ENCODE measurements at places on chromosomes 3 and 15. TPM values are rescaled to one million over a fixed set of nuclear protein-coding genes. Genes with fewer than 3 reads are reported as not detected.

DNA sequence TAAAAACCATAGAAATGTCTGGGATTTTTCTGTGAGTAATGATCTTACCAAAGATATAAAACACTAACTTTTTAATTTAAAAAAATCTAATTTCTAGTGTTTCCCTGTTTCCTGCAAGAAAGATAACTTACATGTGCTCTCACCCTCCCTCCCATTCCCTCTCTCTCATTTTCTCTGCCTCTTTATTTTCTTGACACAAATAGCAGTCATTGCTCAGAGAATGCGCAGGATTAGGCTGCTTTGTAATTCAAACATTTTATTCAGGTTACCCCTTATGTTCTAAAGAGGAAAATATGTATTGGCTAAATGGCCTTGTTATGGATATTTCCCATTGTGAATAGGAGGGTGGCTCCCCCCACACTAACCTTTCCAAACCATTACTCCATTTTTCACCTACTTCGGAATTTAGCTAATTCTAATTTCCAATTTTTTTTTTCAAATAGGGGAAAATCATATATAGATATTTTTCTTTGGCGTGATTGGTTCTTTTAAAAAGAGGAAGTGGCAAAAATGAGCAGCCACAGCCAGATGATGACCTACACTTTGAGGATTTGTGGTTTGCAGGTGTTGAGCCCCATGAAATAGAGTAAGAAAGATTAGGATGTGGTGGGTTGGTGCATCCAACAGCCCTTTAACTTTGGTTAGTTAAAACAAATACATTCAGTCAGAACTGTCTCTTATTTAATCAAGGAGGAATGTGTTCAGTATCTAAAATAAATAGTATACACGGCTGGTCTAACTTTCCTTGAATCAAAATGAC lies 554.4 kb downstream of the IGSF11 start:
- no peak for DNase-seq

DNA sequence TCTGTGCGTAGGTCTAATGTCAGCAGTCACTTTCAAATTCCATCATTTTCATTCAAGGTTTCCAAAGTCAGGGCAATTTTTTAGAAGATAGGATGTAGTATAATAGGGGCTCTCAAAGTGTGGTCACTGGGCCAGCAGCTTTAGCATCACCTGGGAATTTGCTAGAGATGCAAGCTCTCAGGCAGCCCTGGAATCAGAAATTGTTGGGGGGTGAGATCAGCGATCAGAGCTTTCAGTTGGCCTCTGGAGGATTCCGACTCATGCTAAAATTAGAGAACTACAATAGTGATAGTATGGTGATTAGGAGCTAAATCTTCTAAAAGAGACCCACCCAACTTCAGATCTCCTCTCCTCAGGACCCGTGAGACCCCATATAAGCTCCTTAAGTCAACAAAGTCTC lies 2.4 kb upstream of the FRMD4B start:
- DNase-seq, result no peak

GRCh38 chr15:85024509-85025336 lies 43.1 kb downstream of the PDE8A start:
- DNase-seq, result no peak

- no peak for DNase-seq
These were observed 145.6 kb downstream of the LSAMP start for GRCh38 chr3:116299646-116300081.

DNA sequence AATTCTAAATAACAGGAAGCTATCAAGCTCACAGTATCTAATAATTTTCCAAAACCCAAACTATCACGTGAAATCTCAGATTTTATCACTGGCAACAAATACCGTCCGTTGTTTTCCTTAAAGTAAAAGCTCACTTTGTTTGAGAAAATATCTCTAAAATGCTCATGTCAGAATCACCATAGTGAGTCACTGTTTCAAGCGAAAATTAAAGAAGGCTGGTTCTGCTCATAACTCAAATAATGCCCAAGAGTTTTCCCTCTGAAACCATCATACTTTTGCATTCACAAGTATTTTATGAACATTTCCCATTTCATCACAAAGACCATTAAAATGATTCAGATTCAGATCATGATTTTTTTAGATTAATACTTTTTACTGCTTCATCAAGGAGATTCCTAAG lies 50.6 kb downstream of the TBL1XR1 start:
- no peak for DNase-seq

DNA sequence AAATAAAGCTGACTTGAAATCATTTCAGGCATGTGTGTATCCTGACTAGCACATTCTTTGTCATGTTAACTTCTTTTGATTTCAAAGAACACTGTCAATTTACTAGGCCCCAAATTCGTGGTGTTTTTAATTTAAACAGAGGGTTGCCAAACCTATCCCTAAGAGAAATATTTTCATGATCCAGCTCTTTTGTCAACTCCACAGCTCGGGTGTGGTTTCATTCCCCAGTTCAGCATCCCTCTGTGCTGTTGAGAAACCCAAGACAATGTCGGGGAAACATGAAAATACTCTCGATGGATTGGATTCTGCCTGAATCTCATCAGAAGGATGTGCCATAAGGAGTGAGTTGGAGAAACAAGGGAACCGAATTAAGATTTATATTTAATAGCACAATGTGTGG lies 84.4 kb upstream of the PHLDB2 start:
- no peak for DNase-seq

DNA sequence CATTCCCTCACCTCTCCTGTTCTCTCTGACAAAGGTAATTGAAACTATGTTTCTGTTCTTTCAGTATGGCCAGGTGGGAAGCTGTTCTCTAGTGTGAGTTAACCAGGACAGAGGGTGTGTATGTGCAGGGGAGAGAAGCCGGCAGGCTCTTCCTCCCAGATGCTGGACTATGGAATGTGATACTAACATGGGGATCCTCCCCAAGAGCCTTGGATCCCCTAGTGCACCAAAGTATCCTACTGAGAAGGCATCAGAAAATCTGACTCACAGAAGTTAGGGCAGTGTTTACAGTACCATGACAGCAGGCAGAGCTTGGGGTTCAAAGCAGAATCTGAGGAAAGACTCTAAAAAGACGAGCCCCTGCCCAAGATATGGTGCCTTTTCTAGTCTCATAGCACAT lies 123.1 kb downstream of the APBA2 start:
- no peak for DNase-seq

- DNase-seq, result no peak
These were observed 251.2 kb upstream of the VEPH1 start for GRCh38 chr3:157754451-157754850.

DNA sequence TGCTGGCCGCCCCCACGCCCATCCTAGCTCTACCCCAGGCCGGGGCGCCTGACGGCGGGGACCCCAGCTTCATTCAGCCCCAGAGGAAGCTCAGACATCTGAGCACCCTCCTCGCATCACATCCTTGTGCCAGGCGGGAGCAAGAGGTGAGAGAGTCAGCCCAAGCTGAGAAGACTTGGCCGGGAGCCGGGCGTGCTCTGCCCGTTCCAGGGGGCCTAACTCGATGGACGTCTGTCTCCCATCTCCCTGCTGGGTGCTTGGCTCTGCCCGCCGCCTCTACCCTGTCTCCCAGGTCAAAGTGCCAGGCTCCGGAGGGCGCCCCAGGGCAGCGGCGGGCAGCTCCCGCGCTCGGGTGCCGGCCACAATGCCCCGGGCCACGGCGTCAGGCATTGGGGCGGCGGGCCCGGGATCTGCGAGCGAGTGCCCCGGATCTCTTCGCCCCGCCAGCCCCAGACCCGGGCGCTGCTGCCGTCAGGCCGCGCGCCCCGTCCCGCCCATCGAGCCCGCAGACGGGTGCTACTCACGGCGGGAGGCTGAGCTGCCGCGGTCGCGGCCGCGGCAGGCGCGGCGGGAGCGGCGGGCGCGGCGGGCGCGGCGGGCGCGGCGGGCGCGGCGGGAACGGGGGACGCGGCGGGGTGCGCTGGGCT lies 388 bp downstream of the DAPK2 start:
- DNase-seq, result no peak

- DNase-seq, result no peak
These were observed 2.7 kb downstream of the TTC21A start for GRCh38 chr3:39110041-39110639.

DNA sequence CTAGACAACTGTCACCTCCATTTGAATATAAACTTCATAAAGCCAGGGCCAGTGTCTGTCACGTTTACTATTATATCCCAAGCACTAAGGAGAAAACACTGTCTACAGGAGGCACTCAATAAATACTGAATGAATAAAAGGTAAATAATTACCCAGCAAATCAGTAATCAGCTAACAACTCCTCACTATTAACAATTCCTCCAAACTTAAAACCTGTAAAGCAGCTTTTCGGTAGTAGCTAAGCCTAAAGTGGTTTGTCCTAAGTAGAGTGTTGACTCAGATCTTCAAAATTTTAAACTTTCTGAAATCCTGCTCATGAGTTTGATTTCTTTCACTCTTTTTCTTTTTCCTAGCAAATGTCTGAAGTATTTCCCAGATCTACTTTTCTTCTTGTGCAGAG lies 39.9 kb downstream of the C3orf80 start:
- DNase-seq, result no peak

GRCh38 chr3:48394391-48394790 lies 22.4 kb downstream of the FBXW12 start:
- DNase-seq, result no peak

- no peak for DNase-seq
These were observed 249.2 kb downstream of the OPA1 start for GRCh38 chr3:193842029-193842798.

DNA sequence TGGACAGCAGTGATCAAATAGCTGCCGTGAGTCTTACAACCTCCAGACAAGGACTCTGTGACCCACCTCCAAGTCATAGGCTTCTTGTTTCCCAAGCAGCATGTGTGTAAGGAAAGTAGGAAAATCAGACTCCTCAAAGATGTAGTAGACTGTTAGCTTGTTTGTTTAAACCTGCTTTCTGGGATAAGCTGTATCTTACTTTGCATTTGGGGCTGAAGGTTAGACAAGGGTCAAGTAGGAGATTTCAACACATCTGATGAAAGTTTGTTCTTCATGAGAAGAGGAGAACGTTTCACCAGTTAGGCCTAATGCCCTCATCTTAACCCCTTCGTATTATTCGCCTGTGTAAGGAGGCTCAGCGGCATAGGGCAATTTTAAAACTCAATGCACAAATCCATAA lies 756.4 kb upstream of the NR2F2 start:
- no peak for DNase-seq

- no peak for DNase-seq
These were observed 749.2 kb downstream of the NAALADL2 start for GRCh38 chr3:175608356-175608755.

DNA sequence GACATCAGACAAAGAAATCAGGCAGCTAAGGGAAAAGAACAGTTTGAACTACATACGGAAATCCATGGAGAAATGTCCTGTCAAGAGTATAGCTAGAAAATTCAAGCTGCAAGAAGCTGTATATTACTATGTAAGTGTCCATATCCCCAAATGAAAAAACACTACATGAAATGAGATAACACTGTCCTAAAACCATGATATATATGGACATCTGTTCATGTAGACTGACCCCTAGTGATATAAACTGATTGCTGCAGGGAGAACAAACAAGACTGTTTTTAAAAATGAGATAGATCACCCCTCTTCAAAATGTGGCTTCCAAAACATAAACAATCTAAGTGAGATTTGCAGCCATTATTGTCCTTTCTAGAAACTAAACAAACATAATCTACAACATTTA lies 985.6 kb downstream of the EPHA3 start:
- DNase-seq, result no peak

DNA sequence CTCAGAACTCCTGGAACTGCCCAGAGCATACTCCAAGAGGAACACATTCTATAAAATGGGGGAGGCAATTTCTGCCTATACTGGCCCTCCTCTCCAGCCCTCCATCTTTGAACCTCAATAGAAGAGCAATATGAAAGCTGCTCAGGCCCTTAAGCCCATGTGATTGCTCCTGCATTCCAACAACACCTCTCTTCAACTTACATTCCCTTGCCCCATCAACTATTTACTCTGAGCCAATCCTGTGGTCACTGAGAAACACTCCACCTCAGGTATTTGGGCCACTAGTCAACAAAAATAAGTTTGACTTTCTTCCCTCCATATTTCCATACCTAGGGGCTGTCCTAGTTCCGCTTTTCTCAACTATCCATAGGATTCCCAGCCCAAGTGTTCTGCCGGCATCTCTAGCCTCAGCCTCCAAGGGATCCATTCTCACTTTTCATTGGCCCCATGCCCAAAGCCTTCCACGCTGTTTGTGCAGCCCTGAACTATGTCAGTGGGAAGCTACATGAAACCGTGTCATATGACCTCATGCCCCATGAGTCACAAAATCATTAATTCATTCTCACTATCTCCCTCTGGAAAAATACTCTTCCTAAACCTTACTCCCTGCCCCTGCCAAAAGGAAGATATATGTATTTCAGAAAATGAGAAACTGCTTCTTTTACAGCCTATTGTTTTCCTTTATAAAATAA lies 61.6 kb downstream of the GJD2 start:
- DNase-seq, result no peak

- no peak for DNase-seq
These were observed 25.6 kb upstream of the MCF2L2 start for GRCh38 chr3:183454064-183454463.

GRCh38 chr15:85597155-85597815 lies 197.4 kb downstream of the KLHL25 start:
- DNase-seq, result no peak

DNA sequence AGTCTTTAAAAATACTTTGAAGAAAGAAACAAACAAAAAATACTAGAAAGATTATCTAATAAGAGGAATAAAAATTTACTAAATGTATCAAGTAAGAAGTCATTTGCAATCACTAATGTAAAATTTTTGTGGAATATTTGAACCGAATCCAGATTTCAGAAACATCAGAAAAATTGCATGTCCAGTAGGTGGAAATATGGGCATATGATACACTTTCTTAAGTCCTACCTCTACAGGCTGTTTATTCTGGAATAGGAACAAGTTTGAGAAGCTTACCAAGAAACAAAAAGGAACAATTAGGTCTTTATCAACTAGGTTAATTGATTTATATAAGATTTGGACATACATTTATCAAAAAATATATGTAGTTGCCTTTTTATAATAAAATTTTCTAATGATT lies 292.9 kb upstream of the ROBO1 start:
- DNase-seq, result no peak

GXYLT2 gene
- 5.3 TPM for total RNA-seq

GOLGA6L7 gene
- total RNA-seq, result not detected

SPCS1 gene
- 92.5 TPM for total RNA-seq

LRRC31 gene
- not detected for total RNA-seq

PLIN1 gene
- total RNA-seq, result 0.70 TPM

CCDC13 gene
- total RNA-seq, result 0.79 TPM

SNAP23 gene
- 58.2 TPM for total RNA-seq

ANKUB1 gene
- total RNA-seq, result not detected

HRG gene
- 0.11 TPM for total RNA-seq
